ENCODE measurements at places on chromosomes 7 and 10.

GRCh38 chr7:15128716-15129115 is 226.2 kb upstream of the DGKB start:
- DNase-seq, result peak; percentile 77

GRCh38 chr10:46293832-46294640 is 7.2 kb downstream of the ANTXRL start:
- no peak for DNase-seq

DNA sequence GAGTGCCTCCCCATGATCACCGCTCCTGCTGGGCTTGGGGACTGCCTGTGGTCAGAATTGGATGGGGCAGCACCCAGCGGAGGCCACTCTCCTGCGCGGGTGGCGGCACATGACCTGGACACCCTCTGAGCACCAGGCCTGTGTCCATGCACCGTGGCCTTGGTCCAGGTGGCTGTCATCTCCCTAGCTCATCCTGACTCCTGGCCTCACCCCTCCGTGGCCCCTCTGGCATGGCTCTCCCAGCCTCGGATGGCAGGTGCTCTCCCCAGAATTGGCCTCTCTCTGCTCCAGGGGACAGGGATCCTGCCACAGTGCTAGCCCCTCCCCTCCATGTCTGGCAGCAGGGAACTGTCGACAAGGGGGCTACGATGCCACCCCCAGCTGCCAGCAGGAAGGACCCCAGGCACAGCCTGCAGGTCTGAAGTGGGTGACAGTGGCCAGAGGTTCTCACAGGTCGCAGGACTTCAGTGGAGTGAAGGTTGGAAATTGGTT is 37.2 kb upstream of the BTBD16 start:
- DNase-seq, result no peak

DNA sequence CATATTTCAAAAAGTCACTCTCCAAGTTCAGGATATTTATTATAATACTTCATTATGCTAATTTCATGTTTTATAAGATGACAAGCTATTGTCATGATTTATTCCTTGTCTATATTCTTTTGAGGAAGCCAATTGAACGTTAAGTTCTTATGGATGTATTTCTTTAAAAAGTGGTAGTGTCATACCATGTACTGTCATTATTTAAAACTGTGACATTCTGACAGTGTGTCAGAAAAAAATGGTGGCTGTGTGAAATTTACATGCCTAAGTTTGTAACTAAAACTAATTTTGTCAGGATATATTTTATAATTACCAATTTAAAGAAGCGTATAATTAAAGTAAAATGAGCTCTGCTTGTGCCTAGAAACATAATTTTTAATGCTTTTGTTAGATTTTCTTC is 158.9 kb upstream of the HDAC9 start:
- no peak for DNase-seq
